Stimulated activated CD8-positive, alpha-beta memory T cell treated with anti-CD3 and anti-CD28 coated beads, Interleukin-15, amount 100 ng/mL, for 4 hours (primary cell): ENCODE measurements at places on chromosomes 16 and 17.
A peak's percentile ranks its signal among the peaks of the same experiment; 100 is the strongest.

DNA sequence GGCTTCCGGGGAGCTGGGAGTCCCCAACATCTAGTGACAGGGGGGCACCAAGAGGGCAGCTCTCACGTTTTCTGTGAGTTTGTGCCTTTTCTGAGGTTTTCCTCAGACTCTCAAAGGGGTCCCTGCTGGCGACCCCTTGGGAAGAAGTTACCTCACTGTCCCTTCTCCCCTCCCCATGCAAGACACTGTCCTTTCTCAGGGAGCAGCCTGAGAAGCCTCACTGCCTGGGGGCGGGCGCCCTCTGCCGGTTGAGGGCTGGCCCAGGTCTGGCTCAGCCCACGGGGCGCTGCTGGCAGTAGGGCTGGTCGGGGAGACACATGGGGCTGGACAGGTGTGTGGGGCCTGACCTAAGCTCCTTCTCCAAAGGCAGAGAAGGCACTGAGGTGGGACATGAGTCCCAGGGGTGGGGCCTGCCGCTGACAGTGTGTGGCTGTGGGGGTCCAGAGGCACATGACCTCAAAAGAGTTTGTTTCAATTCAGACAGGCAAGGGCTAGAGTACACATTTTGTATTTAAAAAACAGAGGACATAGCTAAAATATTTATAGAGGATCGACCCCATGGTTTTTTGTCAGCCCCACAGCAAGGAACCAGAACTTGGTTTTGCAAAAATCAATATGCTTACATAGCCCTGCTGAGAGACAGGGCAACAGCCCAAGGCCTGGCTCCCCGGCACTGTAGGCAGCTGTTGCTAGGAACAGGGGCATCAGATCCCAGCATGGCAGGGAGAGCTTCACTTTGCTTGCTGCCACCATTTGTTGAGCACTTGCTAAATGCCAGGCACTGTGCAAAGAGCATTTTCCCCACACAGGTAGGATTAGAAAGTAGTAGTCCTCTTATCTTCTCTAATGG is 18.5 kb upstream of the ALDH3A1 start:
- DNase-seq: peak; percentile 49

GRCh38 chr17:49936386-49936785 is 32.6 kb upstream of the DLX4 start:
- no peak for DNase-seq

- no peak for DNase-seq
Measured at GRCh38 chr16:50801036-50801435, 59.1 kb downstream of the CYLD start.

DNA sequence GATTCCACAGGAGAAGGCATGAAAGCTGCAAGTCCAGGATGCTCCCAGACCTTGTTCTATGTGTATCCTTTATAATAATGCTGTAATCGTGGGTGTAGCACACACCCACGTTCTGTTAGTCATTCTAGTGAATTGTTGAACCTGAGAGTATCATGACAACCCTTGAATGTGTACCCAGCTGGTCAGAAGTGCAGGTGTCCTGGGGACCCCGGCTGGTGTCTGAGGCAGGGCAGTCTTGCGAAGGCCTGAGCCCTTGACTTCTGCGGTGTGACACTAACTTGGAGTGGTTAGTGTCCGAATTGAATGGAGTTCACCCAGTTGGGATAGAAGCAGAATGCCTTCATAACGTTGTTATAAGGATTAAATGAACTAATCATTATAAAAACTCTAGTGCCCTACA is 218.0 kb upstream of the TNRC6C start:
- DNase-seq: no peak
